Upper lobe of left lung (tissue), 6 donors: ENCODE measurements at places on chromosomes 5 and 9. TPM values are rescaled to one million over a fixed set of nuclear protein-coding genes. Genes with fewer than 3 reads are reported as not detected.

DNA sequence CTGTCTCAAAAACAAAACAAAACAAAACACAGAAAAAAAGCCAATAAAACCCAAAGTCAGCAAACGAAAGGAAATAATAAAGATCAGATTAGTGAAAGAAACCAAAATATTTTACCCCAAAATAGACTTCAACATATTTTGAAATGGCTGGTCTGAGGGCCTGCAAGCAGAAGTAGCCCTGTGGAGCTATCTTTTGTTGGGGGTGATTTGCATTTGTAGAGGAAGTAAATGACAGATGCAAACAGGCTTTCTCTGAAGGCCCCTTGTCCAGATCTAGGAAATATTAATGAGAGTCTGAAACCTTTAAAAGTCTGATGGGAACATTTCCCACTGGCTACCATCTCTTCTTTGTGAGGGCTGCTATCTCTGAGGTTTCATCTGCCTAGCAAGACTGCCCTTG, 74.0 kb downstream of the GCNT4 start:
- no peaks in the 10 kb centered on the region for H3K4me1 ChIP-seq
- no peaks in the 10 kb centered on the region for H3K36me3 ChIP-seq
- H3K27me3 ChIP-seq, result no peaks in the 10 kb centered on the region
- DNase-seq, result no peak

DRD1 gene
- total RNA-seq, result 0.81 TPM

SLC1A1 gene
- 58.0 TPM for total RNA-seq

- H3K27me3 ChIP-seq, result no peaks in the 10 kb centered on the region
- no peaks in the 10 kb centered on the region for H3K36me3 ChIP-seq
- H3K4me3 ChIP-seq, result no peak overlapping the region
- DNase-seq, result no peak
- H3K27ac ChIP-seq, result no peak overlapping the region
Observed at GRCh38 chr5:129046151-129046550, 48.4 kb upstream of the ISOC1 start.

LRRC70 gene
- total RNA-seq, result 4.8 TPM

PKD2L2 gene
- not detected for total RNA-seq

VCAN gene
- total RNA-seq, result 254 TPM

PCDHGB3 gene
- total RNA-seq, result 1.3 TPM

- peaks cover 5% of the 10 kb centered on the region for H3K4me1 ChIP-seq
- H3K4me3 ChIP-seq, result peak within 1 kb of the TSS; percentile 58
- peaks cover 18% of the 10 kb centered on the region for H3K36me3 ChIP-seq
- peak within 1 kb of the TSS; percentile 78 for H3K27ac ChIP-seq
- H3K27me3 ChIP-seq, result no peaks in the 10 kb centered on the region
Observed at GRCh38 chr5:141650851-141651727, at the start of gene FCHSD1. Gene FCHSD1, minus strand, starts transcription at chr5:141651418. Its CDS starts 50 bp downstream, at chr5:141651368.
